ENCODE measurements at places on chromosomes 16 and 17. TPM values are rescaled to one million over a fixed set of nuclear protein-coding genes. Genes with fewer than 3 reads are reported as not detected.
A peak's percentile ranks its signal among the peaks of the same experiment; 100 is the strongest.

GRCh38 chr16:75114946-75115825 is 1.4 kb downstream of the LDHD start:
- DNase-seq, result no peak
- H3K4me3 ChIP-seq, result no peak overlapping the region
- H3K4me1 ChIP-seq, result peaks cover 9% of the 10 kb centered on the region
- no peak overlapping the region for H3K27ac ChIP-seq
- no peaks in the 10 kb centered on the region for H3K36me3 ChIP-seq
- H3K27me3 ChIP-seq, result no peaks in the 10 kb centered on the region

DNA sequence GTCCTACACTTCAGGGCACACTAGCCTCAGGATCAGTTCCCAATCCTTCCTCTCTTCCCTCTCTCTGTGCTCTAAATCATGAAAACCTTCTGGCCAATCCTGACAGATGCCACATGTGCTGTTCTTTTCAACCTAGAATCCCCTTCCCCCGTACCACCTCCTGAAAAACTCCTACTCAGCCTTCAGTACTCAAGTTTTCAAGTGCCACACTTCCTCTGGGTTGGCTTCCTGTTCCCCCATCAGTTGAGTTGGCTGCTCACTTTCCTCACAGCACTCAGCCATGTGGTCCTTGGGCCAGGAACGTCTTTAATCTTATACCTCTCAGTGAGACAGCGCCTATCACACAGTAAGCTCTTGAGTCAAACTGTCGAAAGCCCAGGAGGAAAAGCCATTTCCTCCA is 3.3 kb downstream of the ASPHD1 start:
- H3K27me3 ChIP-seq, result no peaks in the 10 kb centered on the region
- H3K27ac ChIP-seq, result no peak overlapping the region
- peaks cover 15% of the 10 kb centered on the region for H3K36me3 ChIP-seq
- no peak overlapping the region for H3K4me3 ChIP-seq
- DNase-seq, result no peak
- peaks cover 10% of the 10 kb centered on the region for H3K4me1 ChIP-seq

DNA sequence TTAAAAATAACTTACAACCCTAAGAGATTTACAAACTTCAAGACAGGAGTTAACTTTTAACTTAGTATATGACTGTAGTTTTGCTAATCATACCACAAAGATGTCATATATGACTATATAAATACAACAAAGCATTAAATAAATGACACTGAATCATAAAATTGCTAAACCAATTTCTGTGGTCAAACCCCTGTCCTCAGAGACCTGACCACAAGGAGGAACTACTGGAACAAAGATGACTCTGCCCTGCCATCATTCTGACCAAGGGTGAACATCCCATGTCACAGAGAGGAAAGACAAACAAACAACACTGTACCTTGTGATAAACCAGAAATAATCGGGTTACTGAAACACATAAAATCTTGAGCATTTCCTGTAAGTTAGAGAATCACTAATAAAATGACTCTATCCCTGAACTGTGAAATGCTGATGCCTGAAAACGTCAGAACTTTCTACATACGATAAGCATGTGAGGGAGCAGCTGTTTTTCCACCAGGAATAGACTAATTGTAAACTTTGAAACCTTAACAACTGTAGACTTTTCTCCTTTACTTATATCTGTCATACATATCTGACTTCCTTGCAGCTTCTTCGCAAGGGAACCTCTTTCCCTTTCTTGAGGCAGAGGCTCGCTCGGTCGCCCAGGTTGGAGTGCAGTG is 47.9 kb downstream of the WDR59 start:
- H3K4me1 ChIP-seq, result peaks cover 2% of the 10 kb centered on the region
- H3K27ac ChIP-seq, result no peak overlapping the region
- no peak overlapping the region for H3K4me3 ChIP-seq
- peaks cover 25% of the 10 kb centered on the region for H3K36me3 ChIP-seq
- peak; percentile 95 for DNase-seq

GRCh38 chr17:15886804-15887203 is 58.1 kb upstream of the ADORA2B start:
- DNase-seq, result no peak
- H3K4me3 ChIP-seq, result no peak overlapping the region
- H3K36me3 ChIP-seq, result no peaks in the 10 kb centered on the region

GRCh38 chr17:9886141-9886930 is 18.7 kb downstream of the RCVRN start:
- H3K27me3 ChIP-seq, result no peaks in the 10 kb centered on the region
- H3K27ac ChIP-seq, result no peak overlapping the region
- H3K4me1 ChIP-seq, result no peaks in the 10 kb centered on the region
- H3K4me3 ChIP-seq, result no peak overlapping the region
- no peaks in the 10 kb centered on the region for H3K36me3 ChIP-seq

- H3K27ac ChIP-seq, result no peak overlapping the region
- no peaks in the 10 kb centered on the region for H3K27me3 ChIP-seq
- H3K4me1 ChIP-seq, result peaks cover 32% of the 10 kb centered on the region
- no peak overlapping the region for H3K4me3 ChIP-seq
These were observed 558 bp downstream of the SOX15 start for GRCh38 chr17:7589204-7589868.

DNA sequence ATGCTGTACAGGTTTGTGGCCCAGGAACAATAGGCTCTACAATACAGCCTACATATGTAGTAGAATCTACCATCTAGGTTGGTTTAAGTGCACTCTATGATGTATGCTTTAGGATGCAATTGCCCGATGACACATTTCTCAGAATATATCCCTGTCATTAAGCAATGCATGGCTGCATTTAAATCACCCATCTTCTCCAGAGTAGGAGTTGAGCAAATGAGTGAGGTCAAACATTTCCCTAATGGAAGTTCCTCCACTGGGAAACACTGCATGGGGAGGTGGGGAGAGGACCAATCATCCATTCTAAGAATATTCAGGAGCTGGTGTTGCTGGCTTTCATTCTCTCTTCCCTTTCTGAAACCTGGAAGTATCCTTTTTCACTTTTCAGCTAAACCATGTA is 2.0 kb upstream of the PCTP start:
- peaks cover 2% of the 10 kb centered on the region for H3K4me1 ChIP-seq
- H3K36me3 ChIP-seq, result peaks cover 3% of the 10 kb centered on the region
- H3K27ac ChIP-seq, result no peak overlapping the region
- DNase-seq, result no peak

DNA sequence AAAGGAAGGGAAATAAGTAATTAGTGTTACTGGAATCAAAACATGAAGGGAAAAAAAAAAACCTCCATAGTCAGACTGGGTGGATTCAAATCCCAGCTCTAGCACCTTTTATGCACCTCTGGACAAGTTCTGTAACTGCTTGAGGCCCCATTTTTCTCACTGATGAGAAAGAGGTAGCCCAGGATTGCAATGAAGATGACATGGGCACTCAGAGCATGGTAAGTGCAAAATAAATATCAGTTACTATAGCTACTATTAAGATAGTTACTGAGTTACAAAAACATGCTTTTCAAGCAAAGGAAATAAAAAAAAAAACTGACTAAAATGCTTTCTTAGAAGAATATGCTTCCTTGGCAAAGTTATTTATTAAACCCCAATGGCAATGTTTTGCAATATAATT is 58.8 kb downstream of the CEP95 start:
- no peaks in the 10 kb centered on the region for H3K4me1 ChIP-seq
- no peak overlapping the region for H3K27ac ChIP-seq
- H3K36me3 ChIP-seq, result peaks cover 44% of the 10 kb centered on the region
- no peaks in the 10 kb centered on the region for H3K27me3 ChIP-seq
- no peak overlapping the region for H3K4me3 ChIP-seq

The BCKDK gene
- total RNA-seq, result 24.4 TPM

The KRTAP9-2 gene
- not detected for total RNA-seq

The GCGR gene
- not detected for total RNA-seq

The TMC7 gene
- 0.28 TPM for total RNA-seq

The TMIGD1 gene
- total RNA-seq, result not detected

All from IMR-90 (cell line).